ENCODE measurements at places on chromosomes 7 and 10. TPM values are rescaled to one million over a fixed set of nuclear protein-coding genes. Genes with fewer than 3 reads are reported as not detected.

GRCh38 chr10:1153805-1154351, 97.7 kb downstream of the WDR37 start:
- H3K27ac ChIP-seq = no peak overlapping the region
- no peaks in the 10 kb centered on the region for H3K36me3 ChIP-seq
- H3K27me3 ChIP-seq = peaks cover 4% of the 10 kb centered on the region
- peak; percentile 9 for DNase-seq

DNA sequence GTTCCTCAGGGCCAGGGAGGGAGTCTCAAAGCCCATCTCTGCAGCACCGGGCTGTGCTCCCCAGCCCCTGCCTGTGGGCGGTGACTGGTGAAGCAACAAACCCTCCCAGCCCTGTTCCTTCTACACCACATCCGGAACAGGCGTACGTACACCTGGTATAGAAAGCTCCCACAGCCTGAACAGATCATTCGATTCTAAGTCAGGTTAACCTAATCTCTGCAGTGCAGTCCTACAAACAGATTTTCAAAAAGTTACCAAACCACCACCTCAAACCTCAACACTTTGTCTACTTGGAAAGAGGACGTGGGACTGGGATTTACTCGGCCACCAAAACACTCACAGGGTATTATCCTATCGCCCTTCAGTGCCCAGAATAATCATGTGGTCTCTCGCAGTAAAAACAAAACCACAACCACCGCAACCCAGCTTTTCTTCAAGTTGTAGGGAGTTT, 238.4 kb downstream of the DIP2C start:
- peaks cover 20% of the 10 kb centered on the region for H3K27me3 ChIP-seq
- peak overlapping the region; percentile 47 for H3K27ac ChIP-seq
- peaks cover 23% of the 10 kb centered on the region for H3K4me1 ChIP-seq
- peak; percentile 75 for DNase-seq
- H3K4me3 ChIP-seq = peak overlapping the region; percentile 55
- H3K36me3 ChIP-seq = no peaks in the 10 kb centered on the region

DNA sequence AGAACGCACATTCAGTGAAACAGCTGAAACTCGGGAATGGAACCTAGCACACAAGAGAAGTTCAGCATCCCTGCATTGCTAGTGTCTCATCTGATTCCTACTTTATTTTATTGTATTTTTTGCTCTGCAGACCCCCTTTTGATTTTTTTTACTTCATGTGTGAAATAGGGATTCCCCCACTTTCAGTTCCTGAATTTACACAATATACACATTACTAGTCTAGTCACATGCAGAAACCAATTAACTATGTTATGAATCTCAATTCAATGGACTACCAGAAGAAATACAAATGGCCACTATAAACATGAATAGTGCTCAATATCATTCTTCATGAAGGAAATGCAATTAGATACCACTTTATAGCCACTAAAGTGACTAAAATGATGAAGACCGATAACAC, 386.1 kb upstream of the COBL start:
- no peaks in the 10 kb centered on the region for H3K4me1 ChIP-seq
- H3K27me3 ChIP-seq = no peaks in the 10 kb centered on the region
- H3K36me3 ChIP-seq = no peaks in the 10 kb centered on the region
- no peak overlapping the region for H3K27ac ChIP-seq
- H3K4me3 ChIP-seq = no peak overlapping the region

DNA sequence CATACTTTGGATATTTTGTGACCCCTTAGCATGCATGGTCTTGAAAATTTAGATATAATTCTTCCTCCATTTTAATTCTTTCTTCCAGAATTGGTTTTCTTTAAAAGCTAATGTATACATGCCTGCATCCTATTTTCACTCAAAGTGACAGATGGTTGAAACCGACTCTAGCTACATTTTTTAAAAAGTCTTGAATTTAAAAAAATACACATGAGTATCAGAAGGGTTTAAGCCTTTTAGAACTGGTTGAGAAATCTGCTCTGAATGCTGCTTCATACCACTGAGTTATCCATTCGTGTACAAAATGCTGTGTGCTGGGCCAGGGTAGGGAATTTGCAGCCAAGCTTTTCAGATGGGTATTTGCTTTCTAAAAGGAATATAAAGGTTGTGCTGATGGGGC, 16.5 kb downstream of the DYNC1I1 start:
- no peaks in the 10 kb centered on the region for H3K36me3 ChIP-seq
- H3K27me3 ChIP-seq = no peaks in the 10 kb centered on the region
- H3K27ac ChIP-seq = no peak overlapping the region
- H3K4me3 ChIP-seq = no peak overlapping the region

- peak overlapping the region; percentile 31 for H3K27ac ChIP-seq
- peaks cover 45% of the 10 kb centered on the region for H3K36me3 ChIP-seq
- no peak for DNase-seq
- H3K4me1 ChIP-seq = peaks cover 36% of the 10 kb centered on the region
- peak overlapping the region; percentile 68 for H3K4me3 ChIP-seq
These were observed 1.5 kb downstream of the EDRF1 start for GRCh38 chr10:125721035-125721434.

DNA sequence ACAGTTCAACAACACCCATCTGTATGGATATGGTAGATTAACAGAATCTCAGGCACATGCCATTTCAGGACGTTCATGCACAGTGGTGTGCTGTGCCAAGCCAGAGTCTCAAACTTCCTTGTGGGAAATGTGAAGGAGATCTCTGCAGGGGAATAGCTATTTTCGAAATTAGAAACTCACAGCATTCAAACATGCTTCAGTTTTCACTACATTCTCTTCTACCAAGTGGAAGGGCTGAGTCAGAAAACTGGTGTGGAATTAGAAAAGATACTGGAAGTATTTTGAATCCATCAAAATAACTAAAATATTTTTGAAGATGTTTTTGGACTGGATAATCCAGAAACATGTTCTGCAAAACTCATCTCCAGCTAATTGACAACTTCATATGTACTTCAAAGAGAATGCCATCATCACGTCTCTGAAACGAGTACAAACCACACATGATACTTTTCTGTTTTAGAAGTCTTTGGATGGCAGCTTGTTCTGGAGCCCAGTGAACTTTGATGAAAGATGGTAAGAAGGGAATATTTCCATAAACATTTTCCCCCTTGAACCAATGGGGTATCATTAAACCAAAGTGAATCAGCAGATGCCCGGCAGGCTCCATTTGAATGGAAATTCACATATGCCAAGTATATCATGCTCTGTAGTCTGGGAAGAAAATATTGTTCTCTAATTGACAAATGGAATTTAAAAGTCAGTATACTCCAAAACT, 616.3 kb upstream of the IGFBP3 start:
- H3K27ac ChIP-seq = no peak overlapping the region
- H3K36me3 ChIP-seq = no peaks in the 10 kb centered on the region
- no peak for DNase-seq

GRCh38 chr10:97210543-97210960, 24.8 kb upstream of the SLIT1 start:
- H3K27ac ChIP-seq = no peak overlapping the region
- no peaks in the 10 kb centered on the region for H3K36me3 ChIP-seq
- no peak overlapping the region for H3K4me3 ChIP-seq
- DNase-seq = peak; percentile 72
- H3K27me3 ChIP-seq = no peaks in the 10 kb centered on the region

- H3K36me3 ChIP-seq = peaks cover 39% of the 10 kb centered on the region
- no peaks in the 10 kb centered on the region for H3K27me3 ChIP-seq
- H3K27ac ChIP-seq = peak overlapping the region; percentile 90
- peaks cover 36% of the 10 kb centered on the region for H3K4me1 ChIP-seq
- DNase-seq = no peak
- H3K4me3 ChIP-seq = peak overlapping the region; percentile 90
These were observed 644 bp downstream of the UMAD1 start for GRCh38 chr7:7641129-7641663.

DNA sequence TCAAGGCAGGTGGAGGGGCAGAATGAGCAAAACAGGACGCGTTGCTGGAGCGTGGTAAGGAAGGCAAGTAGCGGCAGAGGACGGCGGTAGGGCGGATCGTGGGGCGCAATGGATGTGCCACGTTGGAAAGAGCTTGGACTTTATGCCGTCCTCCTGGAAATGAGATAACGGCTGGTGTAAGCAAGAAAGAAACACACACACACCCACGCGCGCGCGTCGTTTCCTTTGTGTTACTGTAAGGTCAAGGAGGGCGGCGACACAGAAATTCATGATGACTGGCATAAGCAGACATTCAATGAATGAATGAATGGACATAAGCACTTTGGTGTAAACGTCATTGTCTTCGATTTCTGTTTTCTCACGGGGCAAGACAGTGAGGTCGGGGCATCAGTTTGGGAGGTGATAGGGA, 683 bp upstream of the ENTPD7 start:
- peaks cover 18% of the 10 kb centered on the region for H3K27me3 ChIP-seq
- peak; percentile 49 for DNase-seq
- peak overlapping the region; percentile 69 for H3K27ac ChIP-seq
- no peaks in the 10 kb centered on the region for H3K36me3 ChIP-seq
- H3K4me1 ChIP-seq = peaks cover 24% of the 10 kb centered on the region
- peak overlapping the region; percentile 84 for H3K4me3 ChIP-seq

- no peaks in the 10 kb centered on the region for H3K4me1 ChIP-seq
- no peaks in the 10 kb centered on the region for H3K36me3 ChIP-seq
- no peak for DNase-seq
- H3K27ac ChIP-seq = no peak overlapping the region
- no peaks in the 10 kb centered on the region for H3K27me3 ChIP-seq
These were observed 163.5 kb upstream of the NEBL start for GRCh38 chr10:21060626-21061025.

GRCh38 chr7:143516981-143517380, 39.3 kb downstream of the TAS2R41 start:
- H3K4me1 ChIP-seq = no peaks in the 10 kb centered on the region
- H3K27ac ChIP-seq = no peak overlapping the region
- H3K36me3 ChIP-seq = no peaks in the 10 kb centered on the region
- no peaks in the 10 kb centered on the region for H3K27me3 ChIP-seq

DNA sequence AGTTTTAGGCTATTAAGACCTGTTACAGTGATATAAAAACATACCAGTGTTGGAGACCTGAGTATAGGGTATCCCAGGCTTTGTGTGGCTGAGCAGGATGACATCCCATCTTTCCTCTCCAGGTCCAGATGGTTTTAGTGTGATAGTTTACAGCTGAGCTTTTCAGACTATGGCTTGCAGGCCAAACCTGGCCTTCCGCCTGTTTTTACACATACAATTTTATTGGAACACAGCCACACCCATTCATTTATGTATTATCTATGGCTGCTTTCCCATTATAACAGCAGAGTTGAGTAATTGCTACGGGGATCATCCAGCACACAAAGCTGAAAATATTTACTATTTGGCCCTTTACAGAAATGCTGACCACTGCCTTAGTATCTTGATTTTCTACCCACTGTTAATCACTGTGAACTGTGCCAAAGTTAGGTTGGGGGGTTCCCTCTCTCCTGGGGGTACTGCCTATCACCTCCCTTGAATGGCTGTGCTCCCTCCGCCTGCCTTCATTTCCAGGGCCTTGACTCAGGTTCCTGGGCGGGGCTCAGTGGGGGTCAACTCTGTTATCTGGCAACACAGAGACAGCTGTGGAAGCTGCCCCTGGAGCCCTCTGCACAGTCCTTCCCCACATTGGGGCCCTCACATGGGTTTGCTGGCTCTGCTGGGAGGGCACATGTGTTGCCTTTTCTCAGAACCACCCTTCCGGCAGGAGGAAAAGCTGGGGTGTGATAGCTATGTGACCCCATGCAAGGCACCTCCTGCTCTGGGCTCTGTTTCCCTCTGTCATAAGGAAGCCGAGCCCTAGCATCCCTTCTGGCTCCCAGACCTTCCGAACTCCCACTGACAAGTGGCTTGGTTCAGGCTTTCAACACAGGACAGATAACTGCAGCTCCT, 40.3 kb upstream of the SH2D4B start:
- peaks cover 74% of the 10 kb centered on the region for H3K36me3 ChIP-seq
- DNase-seq = peak; percentile 55
- H3K4me3 ChIP-seq = peak overlapping the region; percentile 52

DNA sequence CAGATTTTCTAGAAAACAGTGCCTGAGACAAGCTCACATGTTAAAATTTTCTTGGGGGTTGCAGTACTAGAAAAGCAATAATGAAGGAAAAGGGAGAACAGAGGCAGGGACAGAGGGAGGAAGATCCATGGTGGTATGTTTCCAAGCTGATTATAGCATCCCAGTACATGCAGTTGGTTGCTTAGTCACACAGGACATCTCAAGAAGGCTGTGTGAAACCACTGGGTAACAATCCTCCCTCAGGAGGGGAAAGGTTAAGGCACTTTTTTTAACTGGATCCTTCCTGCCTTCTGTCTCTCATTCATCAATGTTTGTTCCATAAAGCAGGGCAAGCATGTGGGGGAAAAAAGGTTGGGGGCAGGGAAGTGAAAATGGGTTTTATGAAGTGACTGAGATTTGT, 6.1 kb upstream of the IMMP2L start:
- DNase-seq = no peak
- H3K4me3 ChIP-seq = no peak overlapping the region
- no peaks in the 10 kb centered on the region for H3K4me1 ChIP-seq
- peaks cover 5% of the 10 kb centered on the region for H3K36me3 ChIP-seq

DNA sequence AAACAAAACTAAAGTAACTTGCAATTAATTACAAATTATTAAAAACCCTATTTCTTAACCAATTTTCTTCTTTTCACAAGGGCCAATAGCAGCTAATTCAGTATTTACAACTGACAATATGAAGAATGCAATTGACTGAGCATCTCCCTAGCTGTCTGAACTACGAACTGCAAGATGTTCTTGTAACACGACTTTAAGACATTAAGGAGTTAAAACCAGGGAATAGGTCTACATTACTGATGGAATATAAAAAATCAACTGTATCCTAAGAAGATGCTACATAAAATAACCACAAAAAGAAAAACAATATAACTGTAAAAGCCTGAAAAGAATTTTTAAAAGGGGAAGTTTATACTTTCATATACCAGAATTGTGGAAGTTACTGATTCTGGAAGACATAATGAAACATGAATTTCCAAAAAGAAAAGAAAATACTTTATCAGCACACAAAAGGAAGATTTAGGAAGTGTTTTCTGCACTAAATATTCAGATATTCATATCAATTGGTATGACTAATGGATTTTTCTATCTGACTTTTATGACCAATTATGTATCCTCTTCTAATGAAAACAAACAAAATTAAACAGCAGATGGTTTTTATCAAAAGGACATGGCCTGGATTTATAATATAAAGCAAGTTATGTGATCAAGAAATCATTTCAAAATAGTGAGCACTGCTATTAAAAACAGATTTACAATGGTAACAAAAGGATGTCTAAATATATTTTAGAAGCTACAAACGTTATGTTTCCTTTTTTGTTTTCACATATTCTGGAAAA, 1.6 kb downstream of the GPR22 start:
- H3K27me3 ChIP-seq = no peaks in the 10 kb centered on the region
- H3K36me3 ChIP-seq = no peaks in the 10 kb centered on the region
- no peak overlapping the region for H3K27ac ChIP-seq
- H3K4me1 ChIP-seq = no peaks in the 10 kb centered on the region
- no peak overlapping the region for H3K4me3 ChIP-seq

GRCh38 chr10:61663466-61663865, 737 bp downstream of the CABCOCO1 start:
- H3K27ac ChIP-seq = no peak overlapping the region
- H3K36me3 ChIP-seq = no peaks in the 10 kb centered on the region
- no peak for DNase-seq
- H3K4me3 ChIP-seq = no peak overlapping the region

GNGT1 gene
- total RNA-seq = not detected

DYDC2 gene
- not detected for total RNA-seq

PRKCQ gene
- 69.3 TPM for total RNA-seq

CAV1 gene
- 0.38 TPM for total RNA-seq
